ENCODE measurements at places on chromosomes 5 and 9.

- no peak for DNase-seq
Observed at GRCh38 chr5:170176916-170177315, 55.9 kb upstream of the C5orf58 start.

- no peak for DNase-seq
Observed at GRCh38 chr5:78501411-78502352, 141.3 kb downstream of the SCAMP1 start.

GRCh38 chr9:70043689-70044489, at the start of gene MAMDC2:
MAMDC2 (plus strand) TSS chr9:70043848; CDS start chr9:70044198, 350 bp downstream.
- DNase-seq, result peak; percentile 73

- DNase-seq, result no peak
Observed at GRCh38 chr5:117424559-117424958, 849.9 kb upstream of the SEMA6A start.

- DNase-seq, result no peak
Observed at GRCh38 chr5:122236270-122237040, 75.6 kb upstream of the SNCAIP start.

GRCh38 chr5:51802551-51803184, 419.4 kb downstream of the ISL1 start:
- no peak for DNase-seq

DNA sequence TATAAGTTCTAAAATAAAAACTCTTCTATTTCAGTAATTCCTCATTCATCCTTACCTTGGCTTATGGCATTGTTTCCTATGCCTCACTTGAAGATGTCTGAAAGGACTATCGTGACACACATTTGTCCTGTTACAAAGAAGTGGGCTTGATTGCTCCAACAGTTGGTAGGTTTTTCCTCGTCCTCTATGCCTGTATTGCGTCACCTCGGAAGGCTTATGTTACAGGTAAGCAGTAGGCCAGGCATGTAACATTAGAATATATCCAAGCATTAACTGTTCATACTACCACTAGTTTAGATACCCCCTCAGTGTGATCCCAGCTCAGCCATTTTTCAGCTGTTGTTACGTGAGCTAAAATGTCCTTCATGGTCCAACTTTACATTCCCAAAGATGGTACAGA, 116.7 kb downstream of the MLLT3 start:
- DNase-seq, result no peak

- no peak for DNase-seq
Observed at GRCh38 chr5:32290922-32291321, 21.8 kb downstream of the MTMR12 start.

GRCh38 chr5:180396926-180397325, 43.8 kb upstream of the GFPT2 start:
- no peak for DNase-seq

- no peak for DNase-seq
Observed at GRCh38 chr5:82798676-82799075, 278.5 kb downstream of the TMEM167A start.

DNA sequence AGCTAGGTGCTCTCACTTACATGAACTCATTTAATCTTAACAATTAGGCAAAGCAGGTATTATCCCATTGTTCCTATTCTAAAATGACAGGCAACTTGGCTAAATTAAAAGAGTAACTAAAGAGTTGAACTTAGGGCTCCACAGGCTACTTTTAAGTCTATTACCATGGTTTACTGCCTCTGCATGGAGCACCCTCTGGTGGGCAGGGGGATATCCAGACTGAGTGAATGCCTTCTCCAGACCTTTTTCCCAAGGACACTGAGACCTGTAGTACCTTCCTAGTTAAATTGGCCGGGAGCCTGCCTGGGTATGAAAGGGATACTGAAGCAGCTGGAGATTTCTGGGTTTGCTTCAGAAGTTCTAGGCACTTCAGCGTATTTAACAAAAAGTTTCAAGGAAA, 238.1 kb downstream of the ELAVL2 start:
- peak; percentile 62 for DNase-seq

DNA sequence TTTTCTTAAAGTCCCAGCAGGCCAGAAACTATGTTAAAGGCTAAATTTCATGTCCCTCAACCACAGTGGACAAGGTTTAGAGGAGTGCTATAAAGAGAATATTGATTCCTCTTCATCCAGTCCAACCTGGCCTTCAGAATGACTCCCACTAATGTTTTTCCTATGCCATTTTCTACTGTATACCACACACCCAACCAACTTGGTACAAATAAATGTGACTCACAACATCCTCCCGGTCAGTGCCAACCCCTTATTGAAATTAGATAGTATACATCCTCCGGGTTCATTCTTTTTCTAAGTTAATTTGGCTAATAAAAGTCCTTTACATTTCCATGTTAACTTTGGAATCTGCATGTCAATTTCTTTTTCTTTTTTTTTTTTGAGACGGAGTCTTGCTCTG, 215.1 kb downstream of the TSSK1B start:
- DNase-seq, result no peak

GRCh38 chr5:168813184-168813968, 234.2 kb upstream of the PANK3 start:
- no peak for DNase-seq

- peak; percentile 79 for DNase-seq
Observed at GRCh38 chr9:81690251-81690851, 1.0 kb upstream of the TLE1 start.

DNA sequence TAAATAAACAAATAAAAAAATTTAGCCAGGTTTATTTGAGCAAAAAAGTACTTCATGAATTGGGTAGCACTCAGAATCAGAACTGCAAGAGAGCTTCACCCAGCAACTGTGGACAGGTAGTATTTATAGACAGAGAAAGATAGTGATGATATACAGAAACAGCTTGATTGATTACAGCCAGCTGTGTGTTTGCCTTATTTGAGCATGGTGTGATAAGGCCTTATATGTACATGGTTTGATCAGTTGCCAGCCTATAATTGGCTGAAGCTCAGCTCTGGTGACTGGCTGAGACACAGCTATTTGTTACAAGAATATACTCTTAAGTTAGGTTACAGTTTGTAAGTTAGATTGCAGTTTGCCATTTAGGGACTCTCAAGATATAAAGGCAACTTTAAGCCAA, 34.3 kb upstream of the ARL15 start:
- DNase-seq, result no peak

GRCh38 chr5:98187945-98188344, 585.5 kb upstream of the RGMB start:
- no peak for DNase-seq

DNA sequence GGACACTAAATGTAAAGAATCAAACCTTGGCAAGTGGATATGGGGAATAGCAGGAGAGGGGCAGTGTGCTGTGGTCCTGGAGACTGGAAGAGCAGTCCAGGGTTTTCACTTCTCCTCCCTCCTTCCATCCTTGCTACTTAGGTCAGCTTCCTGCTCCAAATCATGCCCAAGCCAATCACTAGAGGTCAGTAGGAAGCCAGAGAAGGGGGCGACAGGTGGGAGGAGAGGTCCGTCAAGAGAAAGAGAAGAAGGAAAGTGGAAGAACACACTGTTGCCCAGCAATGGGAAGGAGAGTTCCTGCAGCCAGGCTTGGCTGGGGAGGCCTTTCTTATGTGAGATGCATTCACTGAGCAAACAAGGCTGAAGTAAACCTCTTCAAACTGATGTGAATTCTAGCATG, 289.6 kb downstream of the DTWD2 start:
- peak; percentile 71 for DNase-seq

GRCh38 chr5:2569176-2569575, 182.3 kb downstream of the IRX2 start:
- no peak for DNase-seq

- no peak for DNase-seq
Observed at GRCh38 chr5:72378639-72379289, 58.6 kb downstream of the PTCD2 start.

DNA sequence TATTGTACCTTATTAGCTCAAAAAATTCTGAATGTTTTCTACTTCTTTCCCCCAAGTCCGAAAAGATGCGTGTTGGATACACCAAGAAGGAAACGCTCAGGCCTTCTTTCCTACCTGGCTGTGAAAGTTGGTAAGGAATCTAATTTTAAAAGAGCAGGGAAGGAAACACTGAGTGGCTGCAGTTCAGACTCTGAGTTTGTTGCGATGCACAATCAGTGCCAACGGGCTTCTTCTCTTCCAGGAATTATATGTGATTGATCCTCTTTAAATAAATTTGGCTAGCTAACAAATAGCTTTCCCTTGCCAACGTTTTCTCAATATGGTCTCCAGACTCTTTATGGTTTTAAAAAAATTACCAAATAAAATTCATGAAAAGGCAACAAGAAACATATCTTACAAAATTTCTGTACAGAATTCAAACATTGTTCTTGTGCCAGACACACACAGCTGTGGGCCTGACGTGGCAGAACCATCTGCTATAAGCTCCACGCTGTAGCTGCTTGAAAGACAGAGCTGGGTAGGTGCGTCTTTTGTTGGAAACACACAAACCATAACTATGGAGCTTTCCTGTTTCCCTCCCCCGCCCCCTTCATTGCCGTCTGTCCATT, 493.1 kb downstream of the ZNF608 start:
- no peak for DNase-seq

GRCh38 chr5:135534609-135535419, 950 bp downstream of the NEUROG1 start:
- peak; percentile 78 for DNase-seq

DNA sequence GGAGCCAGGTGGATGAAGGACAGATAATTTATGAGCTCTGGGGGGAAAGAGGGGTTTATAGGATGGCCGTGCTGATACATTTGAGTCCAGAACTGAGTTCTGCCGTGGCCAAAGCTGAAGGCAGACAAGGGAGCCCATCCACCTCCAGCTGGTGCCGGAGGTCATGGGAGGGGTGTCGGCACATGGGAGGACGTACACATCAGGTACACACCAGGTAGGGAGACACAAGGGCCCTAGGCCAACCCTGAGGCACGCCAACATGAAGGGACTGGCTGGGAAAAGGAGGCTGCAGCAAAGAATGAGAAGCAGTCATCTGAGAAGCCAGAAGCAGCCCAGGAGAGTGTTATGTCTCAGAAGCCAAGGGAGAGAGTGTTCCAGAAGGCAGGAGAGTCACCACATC, 2.1 kb upstream of the GPRIN1 start:
- no peak for DNase-seq

DNA sequence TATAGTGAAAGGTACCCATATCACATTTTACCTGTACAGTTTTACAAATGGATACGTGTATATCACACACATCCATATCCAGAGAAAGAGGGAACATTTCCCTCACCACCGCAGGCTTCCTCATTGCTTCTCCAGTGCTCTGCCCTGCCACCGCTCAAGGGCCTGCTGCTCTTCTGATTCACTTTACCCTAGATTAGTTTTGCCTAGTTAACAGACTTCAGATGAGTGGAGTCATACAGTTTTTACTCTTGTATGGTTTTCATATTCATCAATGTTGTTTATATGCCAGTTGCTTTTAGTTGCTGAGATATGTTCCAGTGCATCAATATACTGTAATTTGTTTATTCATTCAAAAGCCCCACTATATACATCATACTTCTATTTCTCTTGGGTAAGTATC, 53.9 kb upstream of the POMT1 start:
- DNase-seq, result no peak

DNA sequence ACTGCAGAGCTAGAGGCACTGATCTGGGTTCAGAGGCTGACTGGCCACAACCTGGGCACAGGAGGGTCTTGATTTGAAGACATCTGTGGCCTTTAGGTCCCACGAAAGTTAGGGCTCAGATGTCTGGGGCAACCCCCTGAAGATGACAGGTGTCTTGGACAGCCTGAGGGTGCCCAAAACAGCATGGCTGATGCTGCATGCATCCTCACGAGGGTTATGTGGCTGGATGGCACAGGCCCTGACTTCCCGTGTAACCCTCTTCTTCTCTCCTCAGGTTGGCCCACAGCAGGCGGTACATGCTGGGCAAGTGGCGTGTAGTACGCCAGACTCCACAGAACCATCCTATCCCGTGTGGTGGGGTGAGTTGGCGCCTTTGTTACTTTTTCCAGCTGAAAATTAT, 29.8 kb upstream of the GFPT2 start:
- DNase-seq, result no peak

DNA sequence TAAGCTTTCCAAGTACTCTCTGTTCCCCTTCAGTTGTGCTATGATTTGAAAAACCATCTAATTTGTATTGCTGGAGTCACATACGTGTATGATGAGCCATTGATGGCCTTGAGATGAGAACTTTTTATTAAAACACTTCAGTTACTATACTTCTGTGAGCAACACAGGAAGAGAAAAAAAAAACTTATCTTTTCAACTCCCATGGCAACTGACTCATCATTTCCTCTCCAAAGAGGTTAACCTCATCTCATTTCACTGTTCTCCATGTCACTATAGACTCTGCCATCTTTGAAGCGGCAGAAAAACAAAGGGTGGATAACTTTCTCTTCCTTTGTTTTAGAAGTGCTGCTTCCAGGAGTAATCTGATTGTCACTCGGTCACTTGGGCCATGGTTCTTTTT, 104.3 kb upstream of the PCSK1 start:
- DNase-seq, result no peak

DNA sequence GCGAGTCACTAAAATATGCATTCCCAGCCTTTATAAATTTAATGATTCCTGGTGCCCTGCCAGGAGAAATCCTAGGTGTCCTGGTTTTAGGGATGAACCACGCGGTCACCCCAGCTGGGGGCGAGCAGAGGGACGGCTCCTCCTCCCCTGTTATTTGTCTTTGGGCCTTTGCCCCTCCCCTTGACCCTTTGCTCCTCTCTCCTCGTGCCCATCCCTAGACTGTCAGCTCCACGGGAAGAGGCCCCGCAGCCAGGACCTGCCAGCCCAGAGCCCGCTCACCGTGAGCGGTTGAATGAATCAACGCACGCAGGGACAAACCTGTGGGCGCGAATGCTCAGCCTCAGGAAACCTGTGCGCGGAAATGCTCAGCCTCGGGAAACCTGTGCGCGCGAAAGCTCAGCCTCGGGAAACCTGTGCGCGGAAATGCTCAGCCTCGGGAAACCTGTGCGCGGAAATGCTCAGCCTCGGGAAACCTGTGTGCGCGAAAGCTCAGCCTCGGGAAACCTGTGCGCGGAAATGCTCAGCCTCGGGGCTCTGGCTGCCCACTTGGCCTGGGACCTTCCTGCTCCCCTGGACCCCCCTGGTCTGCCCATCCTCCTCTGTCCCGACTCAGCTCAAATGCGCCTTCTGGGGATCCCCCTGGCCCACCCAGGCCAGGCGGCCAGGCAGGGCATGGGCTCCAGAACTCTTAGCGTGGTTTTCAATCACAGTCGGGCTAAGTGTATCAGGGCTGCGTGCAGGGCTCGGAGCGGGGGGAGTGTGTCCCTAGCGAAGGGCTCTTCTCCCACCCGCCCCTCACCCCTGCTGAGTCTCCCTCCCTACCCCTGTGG, 140.5 kb upstream of the COL5A1 start:
- DNase-seq, result peak; percentile 83

GRCh38 chr9:74645007-74645639, 148.0 kb downstream of the RORB start:
- DNase-seq, result peak; percentile 75

- DNase-seq, result no peak
Observed at GRCh38 chr9:97411440-97411788, 482 bp upstream of the TDRD7 start.

GRCh38 chr9:32502464-32502863, 23.5 kb downstream of the RIGI start:
- peak; percentile 21 for DNase-seq
